ENCODE measurements at places on chromosomes 13 and 19.

DNA sequence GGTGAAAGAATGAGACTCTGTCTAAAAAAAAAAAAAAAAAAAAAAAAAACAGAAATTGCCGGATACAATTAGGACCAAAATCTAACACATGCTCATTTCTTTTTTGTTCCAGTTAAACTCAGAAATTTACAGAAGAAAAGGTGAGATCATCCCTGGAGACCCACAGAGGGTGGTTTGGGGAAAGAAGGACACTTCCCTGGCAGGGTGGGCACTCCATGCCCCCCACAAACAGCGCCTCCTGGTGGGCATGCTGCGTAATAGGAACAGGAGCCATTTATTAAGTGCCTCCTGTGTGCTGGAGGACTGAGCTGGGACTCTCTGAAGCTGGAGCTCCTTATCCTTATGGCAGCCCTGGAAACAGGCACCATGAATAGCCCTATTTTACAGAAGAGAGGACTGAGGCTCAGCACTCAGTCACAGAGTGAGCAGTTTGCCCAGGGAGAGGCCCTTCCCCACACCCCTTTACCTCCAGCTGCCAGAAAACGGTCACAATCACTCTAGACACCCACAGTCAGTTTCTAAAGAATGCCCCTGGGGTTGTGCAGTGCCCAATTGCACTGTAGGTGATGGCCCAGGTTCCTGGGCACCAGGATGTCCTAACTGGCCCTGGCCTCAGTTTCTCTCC is 10.1 kb downstream of the C19orf38 start:
- DNase-seq, result peak; percentile 26

DNA sequence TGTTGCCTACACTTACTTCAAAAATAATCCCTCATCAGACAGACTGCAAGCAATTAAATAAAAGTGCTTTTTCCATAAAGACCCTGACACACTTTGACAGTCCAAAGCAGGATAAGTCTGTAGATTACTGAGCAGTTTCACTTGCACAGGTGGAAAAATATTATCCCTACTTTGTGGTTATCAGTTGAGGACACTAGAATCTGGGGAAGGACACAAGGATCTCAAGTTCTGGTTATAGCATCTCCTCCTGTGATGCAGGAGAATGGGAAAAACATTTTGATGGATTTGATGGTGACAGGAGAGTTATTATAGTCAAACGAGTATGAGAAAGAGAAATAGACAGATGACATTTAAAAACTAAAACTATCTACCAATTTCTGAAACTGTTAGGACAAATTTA is 122.9 kb upstream of the PCDH9 start:
- DNase-seq, result no peak

DNA sequence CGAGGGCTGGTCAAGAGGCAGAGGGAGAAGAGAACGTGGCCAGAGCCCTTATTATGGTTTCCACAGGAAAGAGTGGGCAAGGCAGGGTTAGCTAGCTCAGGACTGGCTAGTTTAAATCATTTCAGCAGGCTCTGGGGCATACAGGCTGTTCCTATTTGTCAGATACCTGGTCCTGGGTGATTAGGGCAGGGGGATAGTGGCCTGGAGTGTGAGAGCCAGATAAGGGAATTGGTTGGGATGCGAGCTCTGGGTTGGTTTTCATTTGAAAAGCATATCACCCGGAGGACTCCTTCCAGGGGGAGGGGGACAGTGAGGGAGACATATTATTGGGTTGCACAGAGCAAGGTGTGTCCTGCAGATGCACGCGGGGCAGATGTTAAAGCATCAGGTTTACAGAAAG is 75.3 kb upstream of the CLDN10 start:
- DNase-seq, result no peak

DNA sequence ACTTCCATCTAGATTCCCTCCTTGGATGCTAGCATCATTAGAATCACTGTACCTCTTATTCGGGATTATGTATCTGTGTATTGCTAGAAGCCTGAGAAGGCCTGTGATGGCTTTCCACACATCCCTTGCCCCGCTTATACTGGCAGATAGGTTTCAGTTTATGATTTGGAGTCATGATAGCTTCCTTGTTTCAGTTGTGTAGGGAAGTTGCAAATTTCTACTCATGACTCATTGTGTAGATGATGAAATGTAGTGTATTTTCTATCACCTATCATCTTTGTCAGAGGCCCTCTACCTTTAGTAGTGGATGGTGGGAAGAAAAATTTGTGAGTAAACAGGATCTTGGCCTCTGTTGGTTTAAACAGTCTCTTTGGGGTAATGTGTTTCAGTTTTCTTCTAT is 165.2 kb downstream of the GGACT start:
- DNase-seq, result no peak

DNA sequence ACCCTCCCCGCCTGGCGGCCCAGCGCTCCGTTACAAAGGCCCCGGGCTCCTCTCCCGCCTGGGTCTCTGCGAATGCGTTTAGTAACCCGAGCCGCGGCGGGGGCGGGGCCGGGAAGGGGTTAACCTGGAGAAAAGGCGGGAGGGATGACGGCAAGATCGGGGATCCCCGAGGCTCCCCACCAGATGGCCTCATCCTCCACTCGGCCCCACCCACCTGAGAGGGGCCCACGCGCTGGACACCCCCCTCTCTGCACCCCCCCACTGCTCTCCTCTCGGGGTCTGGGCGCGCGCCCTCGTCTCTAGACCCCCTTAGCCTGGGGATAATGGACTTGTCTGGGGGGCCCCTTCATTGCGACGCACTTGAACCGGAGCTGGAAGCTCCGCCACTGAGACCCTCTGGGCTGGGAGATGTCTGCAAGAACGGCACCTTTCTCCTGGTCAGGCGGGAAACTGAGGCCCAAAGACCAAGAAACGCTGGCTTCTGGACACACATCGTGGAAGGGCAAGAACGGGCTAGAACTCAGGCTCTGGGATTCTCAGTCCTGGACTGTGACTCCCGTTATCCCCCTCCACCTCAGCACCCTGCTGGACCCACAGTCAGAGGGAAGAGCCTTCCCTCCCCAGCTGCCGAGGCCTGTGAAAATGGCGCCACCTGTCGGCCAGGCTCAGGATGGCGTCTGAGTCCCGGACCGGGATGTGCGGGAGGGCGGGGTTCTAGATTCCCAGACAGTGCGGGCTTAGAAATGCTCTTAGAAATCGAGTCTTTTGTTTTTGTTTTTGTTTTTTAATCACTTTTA is 2.9 kb upstream of the LTBP4 start:
- DNase-seq, result peak; percentile 87

GRCh38 chr13:33089311-33089710 is 73.1 kb downstream of the KL start:
- no peak for DNase-seq

- DNase-seq, result no peak
Observed at GRCh38 chr13:89828506-89828905, 1519.0 kb upstream of the MIR17HG start.

- DNase-seq, result peak; percentile 90
Observed at GRCh38 chr19:19320361-19321140, at the start of the genes MAU2 and SUGP1. MAU2 (plus strand) TSS chr19:19320829; CDS start chr19:19320860, 31 bp downstream. SUGP1 (minus strand) TSS chr19:19320509; CDS start chr19:19320496, 13 bp downstream.

GRCh38 chr13:106337096-106337850 is 198.2 kb downstream of the EFNB2 start:
- DNase-seq, result no peak

- DNase-seq, result no peak
Observed at GRCh38 chr19:947090-947706, 21.4 kb downstream of the ARID3A start.
